ENCODE measurements at places on chromosomes 7 and 10. TPM values are rescaled to one million over a fixed set of nuclear protein-coding genes. Genes with fewer than 3 reads are reported as not detected.

Gene EGFR
- total RNA-seq = 0.16 TPM

Gene CFTR
- 0.21 TPM for total RNA-seq

Gene KNDC1
- total RNA-seq = 0.05 TPM

Gene MGAM2
- 0.03 TPM for total RNA-seq

DNA sequence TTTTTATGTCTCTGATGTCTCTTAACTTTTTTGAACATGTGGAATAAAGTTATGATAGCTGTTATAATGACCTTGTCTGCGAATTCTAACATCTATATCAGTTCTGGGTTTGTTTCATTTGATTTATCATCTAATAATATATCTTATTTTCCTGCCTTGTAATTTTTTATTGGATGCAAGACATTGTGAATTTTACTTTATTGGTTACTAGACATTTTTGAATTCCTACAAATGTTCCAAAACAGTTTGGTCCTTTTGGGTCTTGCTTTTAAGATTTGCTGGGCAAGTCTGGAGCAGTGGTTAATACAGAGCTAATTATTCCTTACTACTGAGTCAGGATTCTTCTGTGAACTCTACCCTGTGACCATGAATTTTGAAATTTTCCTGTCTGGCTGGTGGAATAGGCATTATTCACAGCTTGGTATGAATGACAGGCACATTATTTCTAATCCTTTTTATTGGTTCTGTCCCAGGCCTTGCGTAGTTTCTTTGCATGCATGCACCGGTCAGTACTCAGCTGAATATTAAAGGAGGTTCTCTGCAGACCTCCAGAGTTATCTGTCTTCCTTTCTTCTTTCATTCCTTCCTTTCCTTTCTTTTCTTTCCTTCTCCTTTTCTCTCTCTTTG lies 9.0 kb downstream of the CUTC start:
- no peak for DNase-seq
- H3K4me1 ChIP-seq = no peaks in the 10 kb centered on the region
- no peak overlapping the region for H3K4me3 ChIP-seq
- no peak overlapping the region for H3K27ac ChIP-seq
- peaks cover 4% of the 10 kb centered on the region for H3K36me3 ChIP-seq
- H3K27me3 ChIP-seq = no peaks in the 10 kb centered on the region

Gene LIPM
- total RNA-seq = not detected

GRCh38 chr10:110269374-110270318 lies 35.1 kb downstream of the SMNDC1 start:
- H3K36me3 ChIP-seq = no peaks in the 10 kb centered on the region
- H3K4me1 ChIP-seq = peaks cover 7% of the 10 kb centered on the region
- H3K27ac ChIP-seq = no peak overlapping the region

Gene FGL2
- 1.7 TPM for total RNA-seq

DNA sequence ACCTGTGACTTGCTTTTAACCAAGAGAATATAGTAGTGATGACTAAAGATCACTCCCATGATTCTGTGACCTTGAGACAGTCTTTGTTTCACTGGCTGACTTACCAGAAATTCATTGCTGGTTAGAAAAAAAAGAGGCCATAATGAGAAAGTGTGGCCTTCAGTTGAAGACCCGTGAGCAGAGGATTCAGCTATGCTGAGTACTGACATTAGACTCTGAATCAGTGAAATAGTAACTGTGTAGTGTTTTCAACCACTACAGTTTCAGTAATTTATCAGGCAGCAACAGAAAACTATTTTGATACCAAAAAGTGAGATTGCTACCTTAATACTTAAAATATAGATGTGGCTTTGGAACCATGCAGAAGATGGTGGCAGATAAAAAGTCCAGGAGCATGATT lies 298.0 kb upstream of the KCND2 start:
- no peaks in the 10 kb centered on the region for H3K4me1 ChIP-seq
- H3K36me3 ChIP-seq = no peaks in the 10 kb centered on the region
- no peak overlapping the region for H3K4me3 ChIP-seq
- no peaks in the 10 kb centered on the region for H3K27me3 ChIP-seq
- no peak overlapping the region for H3K27ac ChIP-seq

- no peak for DNase-seq
- H3K36me3 ChIP-seq = no peaks in the 10 kb centered on the region
- no peaks in the 10 kb centered on the region for H3K4me1 ChIP-seq
- H3K27ac ChIP-seq = no peak overlapping the region
Measured at GRCh38 chr7:47654672-47655298, 72.9 kb upstream of the TNS3 start.

DNA sequence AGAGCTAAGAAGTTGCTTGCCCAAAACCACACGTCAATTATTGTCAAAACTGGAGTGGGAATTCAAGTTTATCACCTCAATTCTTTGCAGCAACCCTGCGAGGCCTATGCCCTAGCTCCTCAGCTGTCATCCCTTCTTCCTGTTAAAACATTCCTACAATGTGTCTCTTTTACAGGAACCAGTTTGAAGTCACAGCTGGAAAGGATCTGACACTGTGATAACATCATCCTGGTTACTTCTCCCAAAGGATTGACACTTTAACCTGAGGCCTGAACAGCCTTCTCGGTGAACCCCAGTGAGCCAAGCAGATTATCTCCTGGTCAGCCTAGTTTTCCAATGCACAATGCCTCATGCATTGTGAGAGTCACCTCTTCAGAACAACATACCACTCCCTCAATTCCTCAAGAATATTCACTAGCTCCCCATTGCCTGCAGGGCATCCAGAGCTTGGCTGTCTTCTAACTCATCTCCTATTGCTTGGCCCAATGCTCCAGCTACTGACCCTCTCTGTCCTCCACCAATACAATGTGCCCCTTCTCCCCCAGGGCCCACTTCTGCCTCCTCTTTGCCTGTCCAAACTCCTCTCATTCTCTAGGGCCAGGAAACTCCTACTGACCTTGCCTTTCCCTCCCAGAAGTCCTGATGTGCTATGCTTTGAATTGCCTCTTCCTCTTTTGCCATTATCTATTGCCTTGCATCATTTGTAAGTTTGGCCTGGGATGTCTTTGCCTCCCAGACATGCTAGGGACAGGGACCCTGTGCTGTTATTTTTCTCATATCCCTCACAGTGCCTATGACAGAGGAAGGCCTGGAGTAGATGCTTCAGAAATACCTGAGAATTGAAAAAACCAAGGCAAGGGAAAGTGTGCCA lies 10.4 kb upstream of the DLG5 start:
- H3K4me1 ChIP-seq = no peaks in the 10 kb centered on the region
- no peak overlapping the region for H3K4me3 ChIP-seq
- H3K27me3 ChIP-seq = no peaks in the 10 kb centered on the region
- H3K36me3 ChIP-seq = no peaks in the 10 kb centered on the region
- no peak for DNase-seq
- H3K27ac ChIP-seq = no peak overlapping the region

- H3K27ac ChIP-seq = no peak overlapping the region
- no peak for DNase-seq
Measured at GRCh38 chr7:43240565-43240964, 128.1 kb downstream of the HECW1 start.

Gene NPTX2
- total RNA-seq = not detected

DNA sequence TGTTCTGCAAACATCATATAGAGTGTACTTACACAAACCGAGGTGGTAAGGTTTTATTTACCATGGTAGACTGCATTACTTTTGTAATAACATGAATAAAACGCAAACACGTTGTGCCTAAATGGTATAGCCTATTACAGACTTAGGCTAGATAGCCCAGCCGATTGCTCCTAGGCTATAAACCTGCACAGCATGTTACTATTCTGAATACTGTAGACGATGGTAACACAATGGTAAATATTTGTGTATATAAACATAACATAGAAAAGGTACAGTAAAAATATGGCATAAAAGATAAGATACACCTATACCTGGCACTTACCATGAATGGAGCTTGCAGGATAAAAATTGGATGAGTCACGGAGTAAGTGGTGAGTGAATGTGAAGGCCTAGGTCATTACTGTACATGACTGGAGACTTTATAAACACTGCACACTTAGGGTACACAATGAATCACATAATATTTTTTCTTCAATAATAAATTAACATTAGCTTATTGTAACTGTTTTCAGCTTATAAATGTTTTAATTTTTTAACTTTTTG lies 16.3 kb downstream of the AKR1D1 start:
- H3K4me1 ChIP-seq = peaks cover 6% of the 10 kb centered on the region
- H3K4me3 ChIP-seq = no peak overlapping the region
- no peaks in the 10 kb centered on the region for H3K36me3 ChIP-seq

Gene PTPRN2
- total RNA-seq = not detected

Gene ZNF365
- not detected for total RNA-seq

- no peak for DNase-seq
- no peaks in the 10 kb centered on the region for H3K4me1 ChIP-seq
- H3K27ac ChIP-seq = no peak overlapping the region
Measured at GRCh38 chr10:131310142-131310541, 1.4 kb downstream of the TCERG1L start.

DNA sequence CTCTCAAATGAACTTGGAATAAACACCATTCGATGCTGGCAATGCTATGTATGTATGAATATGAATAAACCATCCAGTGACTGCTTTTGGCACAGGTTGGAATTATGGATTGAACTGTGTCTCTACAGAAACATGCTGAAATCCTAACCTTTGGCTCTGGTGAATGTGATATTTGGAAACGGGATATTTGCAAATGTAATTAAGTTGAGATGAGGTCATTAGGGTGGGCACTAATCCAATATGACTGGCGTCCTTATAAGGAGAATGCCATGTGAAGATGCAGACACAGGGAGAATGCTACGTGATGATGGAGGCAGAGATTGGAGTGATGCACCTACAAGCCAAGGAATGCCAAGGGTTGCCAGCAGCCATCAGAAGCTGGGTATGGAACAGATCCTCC lies 3.4 kb upstream of the ACTR3B start:
- no peaks in the 10 kb centered on the region for H3K27me3 ChIP-seq
- no peak for DNase-seq
- H3K4me3 ChIP-seq = no peak overlapping the region
- H3K27ac ChIP-seq = no peak overlapping the region

Gene CALML5
- not detected for total RNA-seq

GRCh38 chr10:5817322-5818047 lies 4.3 kb upstream of the GDI2 start:
- no peaks in the 10 kb centered on the region for H3K36me3 ChIP-seq
- DNase-seq = peak; percentile 57
- H3K27ac ChIP-seq = peak overlapping the region; percentile 69
- H3K4me1 ChIP-seq = peaks cover 59% of the 10 kb centered on the region

DNA sequence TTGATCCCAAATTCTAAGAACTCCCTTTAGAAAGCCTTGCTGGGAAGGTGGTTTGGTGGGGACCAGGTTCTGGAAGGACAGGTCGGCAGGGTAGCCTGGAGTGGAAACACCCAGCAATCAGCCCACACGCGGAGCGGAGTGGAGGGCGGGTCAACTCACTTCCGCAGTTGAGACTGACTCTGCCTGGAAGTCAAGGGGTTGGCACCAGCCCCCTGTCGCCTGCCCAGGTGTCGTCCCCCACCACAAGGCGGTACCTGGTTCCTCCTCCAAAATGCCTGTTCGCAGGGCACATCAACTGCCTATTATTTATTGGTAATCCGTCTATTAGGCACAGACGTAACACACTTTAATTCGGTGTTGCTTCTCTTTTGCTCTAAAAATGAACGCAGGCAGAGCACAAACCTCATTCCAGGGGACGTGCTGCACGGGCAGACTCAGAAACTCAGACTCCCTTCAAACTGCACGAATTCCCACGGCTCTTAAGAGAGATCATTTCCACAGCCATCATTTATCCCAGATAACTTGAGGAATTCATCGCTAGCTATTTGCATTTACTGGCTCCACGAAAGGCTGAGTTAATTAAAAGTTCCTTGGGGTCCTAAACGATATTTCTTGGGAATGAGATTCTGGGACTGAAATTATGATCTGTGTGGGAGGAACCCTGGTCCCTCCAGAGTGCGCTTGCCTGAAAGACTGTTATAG lies 248.2 kb upstream of the PPP2R2D start:
- H3K27ac ChIP-seq = no peak overlapping the region
- H3K27me3 ChIP-seq = no peaks in the 10 kb centered on the region
- no peak overlapping the region for H3K4me3 ChIP-seq
- no peaks in the 10 kb centered on the region for H3K4me1 ChIP-seq

- no peak for DNase-seq
- H3K4me3 ChIP-seq = peak overlapping the region; percentile 90
- H3K36me3 ChIP-seq = no peaks in the 10 kb centered on the region
- peaks cover 3% of the 10 kb centered on the region for H3K4me1 ChIP-seq
Measured at GRCh38 chr7:77538281-77539212, 1.5 kb downstream of the PTPN12 start.

- H3K4me1 ChIP-seq = no peaks in the 10 kb centered on the region
- no peaks in the 10 kb centered on the region for H3K36me3 ChIP-seq
- H3K4me3 ChIP-seq = no peak overlapping the region
- no peak overlapping the region for H3K27ac ChIP-seq
- H3K27me3 ChIP-seq = no peaks in the 10 kb centered on the region
- no peak for DNase-seq
Measured at GRCh38 chr10:52879091-52879807, 106.7 kb upstream of the MBL2 start.

GRCh38 chr7:14303536-14303935 lies 314.1 kb upstream of the ETV1 start:
- H3K4me3 ChIP-seq = no peak overlapping the region
- no peak overlapping the region for H3K27ac ChIP-seq
- DNase-seq = no peak
- no peaks in the 10 kb centered on the region for H3K4me1 ChIP-seq

- H3K4me1 ChIP-seq = no peaks in the 10 kb centered on the region
- DNase-seq = no peak
- no peaks in the 10 kb centered on the region for H3K36me3 ChIP-seq
- no peak overlapping the region for H3K4me3 ChIP-seq
Measured at GRCh38 chr7:28556025-28556424, 143.7 kb downstream of the CREB5 start.

Gene NACAD
- not detected for total RNA-seq

DNA sequence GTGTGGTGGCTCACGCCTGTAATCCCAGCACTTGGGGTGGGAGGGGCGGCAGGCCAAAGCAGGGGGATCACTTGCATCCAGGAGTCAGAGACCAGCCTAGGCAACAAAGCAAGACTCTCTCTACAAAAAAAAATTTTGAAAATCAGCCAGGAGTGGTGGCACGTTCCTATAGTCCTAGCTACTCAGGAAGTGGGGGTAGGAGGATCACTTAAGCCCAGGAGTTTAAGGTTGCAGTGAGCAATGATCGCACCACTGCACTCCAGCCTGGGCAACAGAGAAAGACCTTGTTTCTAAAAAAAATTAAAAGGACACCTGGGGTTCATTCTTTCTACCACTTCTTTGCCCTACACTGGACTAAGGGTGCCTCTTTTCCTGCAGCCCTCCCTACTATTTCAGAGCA lies 15.1 kb downstream of the WAPL start:
- no peak overlapping the region for H3K27ac ChIP-seq
- H3K36me3 ChIP-seq = peaks cover 23% of the 10 kb centered on the region
- no peaks in the 10 kb centered on the region for H3K27me3 ChIP-seq

- DNase-seq = no peak
- no peak overlapping the region for H3K27ac ChIP-seq
- no peaks in the 10 kb centered on the region for H3K36me3 ChIP-seq
- no peak overlapping the region for H3K4me3 ChIP-seq
- no peaks in the 10 kb centered on the region for H3K4me1 ChIP-seq
Measured at GRCh38 chr7:148014541-148014940, 576.0 kb upstream of the C7orf33 start.

Measured in GM12878 (cell line).